H7 (cell line): ENCODE measurements at places on chromosomes 16 and 17. TPM values are rescaled to one million over a fixed set of nuclear protein-coding genes. Genes with fewer than 3 reads are reported as not detected.

GRCh38 chr16:69073181-69073702, 32.2 kb upstream of the HAS3 start:
- no peak for DNase-seq

DNA sequence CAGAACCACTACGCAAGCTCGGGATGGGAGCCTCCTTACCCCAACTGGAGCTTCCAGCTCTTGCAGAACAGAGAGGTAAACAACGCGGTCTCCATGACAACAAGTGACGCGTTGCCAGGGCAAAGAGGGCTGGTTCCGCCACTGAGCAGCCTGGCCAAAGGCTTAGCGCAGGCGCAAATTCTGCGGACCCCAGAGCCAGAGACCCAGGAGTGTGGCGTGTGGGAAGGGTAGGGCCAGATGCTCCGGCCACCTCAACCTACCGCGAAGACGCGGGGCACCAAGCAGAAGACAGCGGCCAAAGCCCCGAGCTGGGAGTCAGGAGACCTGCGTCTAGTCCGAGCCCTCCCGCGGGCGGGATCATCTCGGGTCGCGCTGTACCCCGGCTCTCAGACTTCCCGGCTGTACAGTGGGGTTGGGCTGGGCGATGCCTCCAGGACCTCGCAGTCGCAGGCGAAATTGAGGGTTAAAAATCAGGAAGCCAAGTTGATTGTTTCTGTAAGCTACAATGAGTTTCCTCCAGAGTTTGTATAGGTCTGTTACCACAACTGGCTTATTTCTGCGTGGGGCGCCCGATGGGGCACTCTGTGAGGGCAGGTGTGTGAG, at the start of gene TEKT1:
TEKT1 (minus strand) TSS at position 69 of the 603 bp plus-strand sequence. CDS start 1,353 bp downstream, outside the sequence.
- DNase-seq = peak; percentile 91

- DNase-seq = no peak
Observed at GRCh38 chr17:48993305-48993704, 3.9 kb upstream of the IGF2BP1 start.

- no peak for DNase-seq
Observed at GRCh38 chr17:57544834-57545463, 200.2 kb downstream of the CCDC182 start.

DNA sequence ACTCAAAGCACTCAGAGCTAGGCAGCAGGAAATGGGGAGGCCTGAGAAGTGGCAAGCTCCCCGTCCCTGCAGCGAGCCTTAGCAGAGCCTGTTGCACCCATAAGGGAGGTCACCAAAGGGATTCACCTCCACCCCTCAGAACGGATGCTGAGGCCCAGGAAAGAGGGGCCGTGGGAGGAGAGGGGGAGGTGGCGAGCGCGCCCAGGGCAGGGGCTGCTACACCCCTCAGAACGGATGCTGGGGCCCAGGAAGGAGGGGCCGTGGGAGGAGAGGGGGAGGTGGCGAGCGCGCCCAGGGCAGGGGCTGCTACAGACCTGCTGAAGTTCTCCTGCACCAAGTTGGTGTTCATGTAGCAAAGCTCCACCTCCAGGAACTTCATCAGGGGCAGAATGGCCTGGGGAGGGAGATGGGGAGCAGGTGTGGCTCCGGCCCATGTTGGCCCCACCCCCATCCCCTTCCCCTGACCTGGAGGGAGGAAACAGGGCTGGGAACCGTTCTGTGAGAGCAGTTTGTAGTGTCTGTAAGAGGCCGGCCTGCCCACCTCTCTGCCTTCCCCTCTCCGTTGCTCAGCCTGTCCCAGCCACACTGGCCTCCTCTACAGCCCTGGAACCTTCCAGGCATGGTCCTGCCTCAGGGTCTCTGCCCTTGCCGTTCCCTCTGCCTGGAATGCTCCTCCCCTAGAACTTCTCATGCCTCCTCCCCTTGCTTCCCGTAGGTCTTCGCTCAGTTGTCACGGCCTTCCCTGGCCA, 11.4 kb downstream of the UNC13D start:
- DNase-seq = peak; percentile 97

DNA sequence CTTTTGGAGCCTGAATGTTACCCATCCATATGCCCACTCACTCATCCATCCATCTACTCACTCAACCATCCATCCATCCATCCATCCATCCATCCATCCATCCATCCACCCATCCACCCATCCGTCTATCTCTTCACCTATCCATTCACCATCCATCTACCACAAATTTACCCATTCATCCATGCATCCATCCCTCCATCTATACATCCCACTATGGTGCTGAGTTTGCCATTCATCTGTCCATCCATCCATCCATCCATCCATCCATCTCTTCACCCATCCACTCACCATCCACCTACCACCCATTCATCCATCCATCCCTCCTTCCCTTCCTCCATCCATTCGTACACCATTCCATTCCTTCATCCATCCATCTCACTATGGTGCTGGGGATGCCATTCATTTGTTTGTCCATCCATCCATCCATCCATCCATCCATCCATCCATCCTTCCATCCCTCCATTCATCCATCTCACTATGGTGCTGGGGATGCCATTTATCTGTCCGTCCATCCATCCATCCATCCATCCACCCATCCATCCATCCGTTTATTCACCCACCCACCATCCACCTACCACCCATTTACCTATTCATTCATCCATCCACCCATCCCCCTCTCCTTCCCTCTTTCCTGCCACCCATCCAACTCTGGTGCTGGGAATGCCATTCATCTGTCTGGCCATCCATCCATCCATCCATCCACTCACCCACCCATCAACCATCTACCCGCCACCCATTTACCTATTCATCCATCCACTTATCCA, 39.7 kb downstream of the RGS9 start:
- DNase-seq = no peak

The TCAP gene
- total RNA-seq = 0.69 and 2.7 TPM in 2 replicates

The CYB561 gene
- 29.1 and 34.5 TPM in 2 replicates for total RNA-seq
